ENCODE measurements at places on chromosomes 16 and 17.

DNA sequence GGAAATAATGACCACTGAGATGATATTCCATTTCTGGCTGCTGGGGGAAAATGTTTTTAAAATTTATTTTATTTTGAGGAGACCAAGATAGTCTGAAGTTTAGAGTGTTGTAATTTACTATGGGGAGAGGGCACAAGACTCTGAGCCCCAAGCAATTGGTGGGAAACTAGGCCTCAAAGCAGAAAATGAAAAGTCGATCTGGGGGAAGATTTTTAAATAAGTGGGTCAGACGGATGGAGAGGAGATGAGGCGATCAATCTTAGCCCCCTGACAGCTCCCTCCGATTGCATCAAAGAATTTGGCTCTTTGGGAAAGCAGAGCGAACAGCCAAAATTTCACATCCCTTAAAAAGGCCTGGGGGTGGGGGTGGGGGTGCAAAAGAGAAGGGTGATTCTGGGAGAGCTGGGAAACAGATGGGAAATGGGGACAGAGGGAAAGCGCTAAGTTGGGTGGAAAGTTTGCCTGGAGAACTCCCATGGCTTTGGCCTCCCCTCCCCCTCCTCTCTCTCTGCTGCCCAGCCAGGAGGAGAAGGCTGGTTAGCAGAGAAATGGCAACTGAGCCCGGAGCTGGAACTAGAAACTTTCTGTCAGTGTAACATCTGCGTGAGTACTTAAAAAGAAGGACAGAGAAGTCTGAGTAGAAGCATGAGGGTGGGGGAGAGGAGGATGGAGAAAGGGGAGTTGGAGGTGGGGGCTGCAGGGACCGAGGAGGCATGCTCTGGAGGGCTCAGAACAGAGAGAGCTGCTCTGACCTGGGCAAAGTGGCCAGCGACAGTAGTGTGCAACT lies 1.4 kb upstream of the HOXB2 start:
- no peak for DNase-seq

DNA sequence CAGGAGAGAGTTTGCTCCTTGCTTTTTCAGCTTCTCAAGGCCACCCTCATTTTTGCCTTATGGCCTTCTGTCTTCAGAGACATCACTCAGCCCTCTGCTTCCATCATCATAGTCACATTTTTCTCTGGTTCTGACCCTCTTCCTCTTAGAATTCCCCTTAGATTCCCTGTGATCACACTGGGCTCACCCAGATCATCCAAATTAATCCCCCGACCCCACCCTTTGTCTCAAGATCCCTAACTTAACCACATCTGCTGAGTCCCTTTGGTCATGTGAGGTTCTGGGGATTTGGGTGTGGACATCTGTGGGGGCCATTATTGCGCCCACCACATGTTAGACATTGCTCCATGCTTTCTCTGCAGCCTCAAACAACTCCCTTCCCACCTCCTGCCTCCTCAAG lies 323.4 kb downstream of the CPPED1 start:
- DNase-seq = no peak

DNA sequence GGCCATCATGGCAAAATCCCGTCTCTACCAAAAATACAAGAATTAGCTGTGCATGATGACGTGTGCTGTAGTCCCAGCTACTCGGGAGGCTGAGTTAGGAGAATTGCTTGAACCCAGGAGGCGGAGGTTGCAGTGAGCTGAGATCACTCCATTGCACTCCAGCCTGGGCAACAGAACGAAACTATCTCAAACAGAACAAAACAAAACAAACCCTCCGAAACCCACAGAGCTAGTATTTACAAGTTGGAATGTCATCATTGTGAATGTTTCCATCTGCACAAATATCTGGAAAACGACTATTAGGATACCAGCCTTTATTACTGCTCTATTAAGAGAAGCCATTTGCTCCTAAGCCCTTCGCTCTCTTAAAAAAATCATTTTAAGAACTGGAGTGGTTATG lies 26.0 kb downstream of the SMARCE1 start:
- DNase-seq = no peak

- DNase-seq = peak; percentile 45
Observed at GRCh38 chr17:43907425-43907981, at the start of gene MPP2. MPP2 (minus strand) TSS chr17:43907536; CDS start chr17:43904460, 3,076 bp downstream.

DNA sequence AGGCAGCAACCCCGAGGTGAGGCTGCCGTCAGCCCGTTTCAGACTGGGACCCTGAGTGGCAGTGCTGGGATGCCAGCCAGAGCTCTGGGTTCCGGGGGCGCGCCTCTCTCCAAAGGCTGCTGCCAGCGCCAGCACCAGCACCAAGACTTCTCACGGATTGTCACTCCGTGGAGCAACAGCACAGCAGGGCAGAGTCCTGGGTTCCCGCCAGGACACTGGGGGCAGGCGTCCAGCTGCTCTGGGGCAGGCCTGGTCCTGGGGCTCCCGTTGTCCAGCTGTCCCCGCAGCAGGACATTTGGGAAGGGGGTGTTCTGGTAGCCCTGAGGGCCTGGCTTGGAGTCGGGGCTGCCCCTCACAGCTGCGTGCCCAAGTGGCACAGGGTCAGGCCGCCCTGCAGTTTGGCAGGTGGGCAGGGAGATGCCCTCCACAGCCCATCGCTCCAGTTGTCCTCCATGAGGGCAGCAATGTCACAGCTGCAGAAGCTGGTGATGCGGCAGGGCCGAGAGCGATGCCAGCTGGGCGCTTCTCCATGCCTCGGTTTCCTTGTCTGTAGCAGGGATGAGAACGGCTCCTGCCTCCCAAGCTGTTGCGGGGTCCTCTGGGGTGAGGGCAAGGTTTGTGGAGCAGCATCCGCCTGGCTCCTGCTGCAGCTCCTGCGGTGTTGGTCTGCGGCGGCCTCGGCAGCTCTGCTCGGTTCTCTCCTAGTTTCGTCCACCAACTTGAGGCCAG lies 137.3 kb upstream of the CIBAR2 start:
- no peak for DNase-seq

GRCh38 chr17:47712330-47713023 lies 18.5 kb downstream of the TBKBP1 start:
- DNase-seq = no peak

- DNase-seq = no peak
Observed at GRCh38 chr16:86499889-86500707, 10.2 kb upstream of the FOXF1 start.

DNA sequence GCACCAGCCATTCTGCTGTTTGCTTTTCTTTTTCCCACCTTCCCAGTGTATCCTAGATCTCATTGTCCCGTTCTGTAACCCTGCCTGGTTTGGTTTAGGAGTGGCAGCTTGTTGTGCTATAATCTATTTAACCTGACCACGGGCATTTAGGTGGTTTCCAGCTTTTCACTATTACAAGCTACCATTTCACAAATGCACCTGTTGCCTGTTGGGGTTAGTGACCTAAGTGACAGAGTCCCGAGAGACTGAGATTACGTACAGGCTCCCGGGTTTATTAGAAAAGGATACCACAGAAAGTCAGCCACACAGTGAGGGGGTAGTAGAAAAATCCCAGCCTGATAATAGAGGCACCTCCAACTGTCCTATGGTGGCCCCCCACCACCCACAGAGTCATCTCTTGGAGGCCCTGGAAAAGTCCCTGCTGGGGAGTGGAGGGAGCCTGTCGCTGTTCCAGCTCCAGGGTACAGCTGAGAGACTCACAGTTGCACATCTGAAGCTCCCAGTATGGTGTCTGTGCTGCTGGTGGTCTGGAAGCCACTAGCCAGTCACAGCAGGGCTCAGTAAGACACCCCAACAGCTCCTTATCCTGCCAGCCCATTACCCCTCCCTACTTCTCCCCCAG lies 21.2 kb downstream of the CLEC16A start:
- DNase-seq = no peak

DNA sequence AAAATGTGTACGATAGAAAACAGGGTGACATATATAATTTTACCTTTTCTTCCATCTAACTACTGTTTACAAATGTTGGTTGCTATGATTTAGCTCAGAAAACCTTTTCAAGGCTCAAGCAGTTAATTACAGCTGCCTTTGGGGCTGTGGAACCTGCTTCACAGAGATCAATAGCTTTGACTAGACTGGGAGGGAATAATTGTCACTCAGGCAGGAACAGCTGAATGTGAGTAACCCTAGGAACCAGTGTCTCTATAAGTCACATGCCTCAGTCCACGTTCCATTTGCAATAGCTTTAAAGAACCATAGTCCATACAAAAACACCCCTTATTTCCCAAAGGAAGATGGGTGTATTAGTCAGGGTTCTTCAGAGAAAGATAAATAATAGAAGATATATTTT lies 306.8 kb upstream of the ERCC4 start:
- DNase-seq = no peak

GRCh38 chr16:19104607-19105006 lies 9.2 kb upstream of the ITPRIPL2 start:
- no peak for DNase-seq

DNA sequence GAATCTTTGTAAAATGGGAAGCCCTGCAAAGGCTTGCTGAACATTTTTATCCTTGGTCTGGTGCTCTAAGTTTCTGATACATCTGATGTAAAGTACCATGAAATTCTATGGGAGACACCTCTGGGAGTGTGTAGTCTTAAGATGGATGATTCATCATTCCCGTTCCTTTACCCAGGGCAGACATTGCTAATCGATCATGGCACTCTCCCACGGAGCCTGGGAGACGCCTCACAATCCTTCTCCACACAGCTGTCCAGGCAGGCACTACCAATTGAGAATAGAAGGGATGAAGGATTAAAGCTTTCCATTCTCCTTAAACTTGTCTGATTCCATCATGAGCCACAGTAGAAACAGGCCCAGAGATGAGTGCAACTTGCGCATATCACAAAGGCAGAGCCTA lies 144.8 kb downstream of the GSG1L start:
- no peak for DNase-seq

DNA sequence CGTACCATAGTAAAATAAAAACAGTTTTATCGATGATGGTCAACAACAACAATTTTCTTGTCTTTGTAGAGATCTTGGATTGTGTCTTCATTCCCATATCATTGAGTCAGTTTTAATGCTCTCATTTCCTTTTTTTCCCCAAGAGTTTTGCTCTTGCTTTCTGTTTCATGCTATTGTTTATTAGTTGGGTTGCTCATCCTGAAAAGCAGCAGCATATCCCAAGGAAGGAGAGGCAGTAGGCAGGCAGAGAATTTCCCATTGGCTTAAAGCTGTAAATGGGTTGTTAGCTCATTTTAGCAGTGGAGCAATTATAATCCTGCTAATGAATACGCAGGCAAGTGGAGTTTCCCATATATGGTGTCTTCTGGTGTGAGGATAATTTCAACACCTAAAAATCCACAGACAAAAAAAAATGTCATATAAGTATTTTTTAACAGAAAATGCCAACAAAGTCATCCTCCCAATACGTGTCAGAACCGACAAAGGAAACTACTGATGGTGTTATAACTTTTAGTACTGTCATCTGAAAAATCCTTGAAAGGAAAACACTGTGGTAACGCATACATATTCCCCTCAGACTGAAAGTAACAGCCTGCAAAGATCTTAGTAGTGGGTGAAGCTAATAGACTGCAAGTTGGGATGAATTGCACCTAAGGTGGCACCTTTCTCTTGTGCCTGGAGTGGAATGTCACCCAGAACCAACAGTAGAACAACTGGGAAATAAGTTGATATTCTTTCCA lies 218.3 kb downstream of the FTO start:
- DNase-seq = no peak
